ENCODE measurements at places on chromosomes 7 and 10.

GRCh38 chr7:137774793-137775201 lies 72.0 kb downstream of the DGKI start:
- DNase-seq, result no peak

- no peak for DNase-seq
These were observed 18.4 kb downstream of the NOLC1 start for GRCh38 chr10:102170602-102171001.

GRCh38 chr10:8037199-8037801 lies 17.2 kb upstream of the GATA3 start:
- no peak for DNase-seq

- DNase-seq, result no peak
These were observed 201.3 kb downstream of the SLC25A13 start for GRCh38 chr7:96120445-96121225.

DNA sequence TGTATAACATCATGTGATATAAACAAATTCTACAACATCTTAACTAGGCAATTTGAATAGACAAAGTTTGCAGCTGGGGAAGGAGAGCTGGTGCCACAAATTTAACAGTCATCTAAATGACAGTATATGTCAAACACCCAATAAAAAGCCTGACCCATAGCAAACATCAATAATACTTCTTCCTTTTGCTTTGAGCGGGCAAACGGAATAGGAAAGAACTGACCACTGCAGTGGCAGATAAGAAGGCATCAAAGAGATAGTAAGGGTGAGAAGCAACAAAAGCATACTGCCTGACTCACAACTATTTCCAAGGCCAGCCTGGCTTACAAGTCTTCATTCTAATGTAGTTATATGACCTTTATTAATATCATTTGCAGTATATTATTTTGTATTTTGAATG lies 99.9 kb downstream of the LRRN3 start:
- DNase-seq, result no peak

GRCh38 chr7:74026903-74027682 lies 880 bp upstream of the ELN start:
- DNase-seq, result peak; percentile 33

DNA sequence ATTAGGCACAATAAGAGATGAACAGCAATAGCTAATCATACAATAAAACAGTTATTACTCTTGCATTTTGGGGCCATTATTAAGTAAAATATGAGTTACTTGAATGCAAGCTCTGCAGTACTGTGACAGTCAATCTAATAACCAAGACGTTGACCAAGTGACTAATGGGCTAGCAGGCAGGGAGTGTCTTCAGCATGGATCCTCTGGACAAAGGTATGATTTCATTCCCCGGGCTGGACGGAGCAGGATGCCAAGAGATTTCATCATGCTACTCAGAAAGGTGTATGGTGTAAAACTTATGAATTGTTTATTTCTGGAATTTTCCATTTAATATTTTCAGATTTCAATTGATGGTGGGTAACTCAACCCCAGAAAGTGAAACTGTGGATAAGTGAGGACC lies 80.9 kb downstream of the SHH start:
- no peak for DNase-seq

DNA sequence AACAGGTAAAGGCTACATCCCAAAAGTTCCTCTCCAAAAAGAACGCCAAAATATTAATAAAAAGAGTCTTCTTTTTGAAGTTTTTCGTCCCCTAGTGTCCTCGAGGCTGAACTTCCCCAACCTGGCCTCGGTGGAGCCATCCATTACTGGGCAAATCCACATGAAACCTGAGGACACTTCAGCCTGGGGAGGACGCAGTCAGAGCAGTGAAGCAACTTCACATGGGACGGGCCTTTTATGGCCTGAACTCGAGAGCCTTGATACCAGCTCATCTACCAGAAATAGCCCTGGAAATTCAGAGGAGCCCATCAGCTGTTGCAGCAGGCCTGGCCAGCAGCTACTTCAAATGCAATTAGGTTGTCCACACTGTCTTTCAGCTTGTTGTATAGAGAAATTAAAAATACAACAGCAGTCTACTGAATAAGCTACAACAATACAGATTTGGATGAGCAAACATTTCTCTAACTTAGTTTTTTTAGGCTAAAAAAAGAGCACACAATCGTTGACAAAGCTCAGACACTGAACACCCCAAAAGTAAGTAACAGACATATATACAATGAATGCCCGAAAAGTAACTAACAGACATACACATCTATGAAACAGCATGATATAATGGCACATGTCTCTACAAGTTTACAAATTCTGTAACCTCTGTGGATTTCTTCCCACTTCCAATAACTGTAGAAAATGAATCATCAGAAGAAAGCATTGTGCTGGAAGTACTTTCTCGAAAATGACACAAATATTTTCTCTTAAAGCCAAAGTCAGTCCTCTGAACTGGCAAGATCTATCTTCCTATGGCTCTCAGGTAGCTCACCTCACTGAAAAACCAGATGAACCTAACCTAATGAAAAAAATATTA lies at the start of gene SVIL:
Gene SVIL, minus strand, starts transcription at position 208 of the 862 bp plus-strand sequence. CDS start 79,913 bp downstream, outside the sequence.
- no peak for DNase-seq

- DNase-seq, result no peak
These were observed 6.4 kb upstream of the PRKCQ start for GRCh38 chr10:6586501-6586900.

DNA sequence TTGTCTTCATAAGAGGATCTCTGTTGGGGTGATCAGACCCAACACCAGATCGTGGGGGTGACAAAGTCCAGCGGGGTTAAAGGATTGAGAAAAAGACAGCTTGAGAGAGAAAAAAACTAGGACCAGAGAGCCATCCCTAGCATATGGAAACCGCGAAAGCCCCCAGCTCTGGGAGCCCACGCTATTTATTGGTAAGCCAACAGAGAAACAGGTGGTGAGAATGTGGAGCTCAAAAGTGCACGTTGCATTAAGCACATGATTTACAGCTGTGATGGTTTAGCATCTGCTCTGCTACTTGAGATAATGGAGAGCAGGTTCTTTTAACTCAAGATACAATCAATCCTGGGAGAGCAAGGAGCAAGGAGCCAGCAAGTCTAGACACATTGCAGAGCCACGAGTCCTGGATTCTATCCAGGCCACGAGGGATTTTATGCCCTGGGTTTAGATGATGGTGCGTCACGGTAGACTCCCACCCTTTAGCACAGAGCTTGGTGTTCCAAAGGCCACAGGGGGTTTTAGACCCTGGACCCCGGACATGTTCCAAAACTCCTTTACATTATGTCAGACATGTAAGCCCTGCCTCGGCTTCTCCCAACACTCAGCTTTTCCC lies 755.2 kb upstream of the SORCS1 start:
- DNase-seq, result no peak

GRCh38 chr7:32244806-32245345 lies 174.7 kb upstream of the PDE1C start:
- no peak for DNase-seq

GRCh38 chr10:87508837-87509236 lies 4.1 kb downstream of the MINPP1 start:
- no peak for DNase-seq

DNA sequence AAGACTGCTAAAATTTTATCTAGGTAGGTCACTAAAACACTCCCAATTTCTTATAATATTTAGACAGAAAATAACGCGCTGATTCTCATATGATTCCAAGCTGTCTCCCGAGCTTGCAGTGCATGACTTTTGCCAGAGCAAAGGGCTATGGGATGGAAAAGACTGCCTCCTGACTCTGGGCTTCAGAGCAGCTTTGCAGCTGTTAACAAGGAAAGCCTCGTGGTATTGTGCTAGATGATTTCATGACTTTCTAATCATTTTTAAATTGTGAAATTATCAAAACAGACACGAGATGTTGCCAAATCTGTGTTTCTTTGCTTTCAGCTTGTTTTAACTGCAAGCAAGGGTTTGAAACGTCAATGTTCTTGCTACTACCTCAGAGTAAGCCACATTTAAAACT lies 238.3 kb downstream of the AGMO start:
- no peak for DNase-seq

GRCh38 chr10:84348860-84349259 lies 20.5 kb downstream of the CCSER2 start:
- no peak for DNase-seq

GRCh38 chr10:113305871-113306270 lies 247.0 kb upstream of the HABP2 start:
- DNase-seq, result no peak

GRCh38 chr10:84348447-84348846 lies 20.1 kb downstream of the CCSER2 start:
- DNase-seq, result no peak

- DNase-seq, result no peak
These were observed 663.2 kb upstream of the ANKRD30A start for GRCh38 chr10:36462194-36462593.

GRCh38 chr10:88064608-88065382 lies 201.4 kb downstream of the PTEN start:
- peak; percentile 9 for DNase-seq

GRCh38 chr7:24477398-24478136 lies 95.7 kb upstream of the PALS2 start:
- no peak for DNase-seq

GRCh38 chr10:102646610-102647442 lies 2.5 kb downstream of the TRIM8 start:
- DNase-seq, result no peak

- DNase-seq, result no peak
These were observed 32.9 kb upstream of the SDK1 start for GRCh38 chr7:3267966-3268690.

GRCh38 chr7:19024261-19024660 lies 93.2 kb downstream of the TWIST1 start:
- DNase-seq, result no peak

DNA sequence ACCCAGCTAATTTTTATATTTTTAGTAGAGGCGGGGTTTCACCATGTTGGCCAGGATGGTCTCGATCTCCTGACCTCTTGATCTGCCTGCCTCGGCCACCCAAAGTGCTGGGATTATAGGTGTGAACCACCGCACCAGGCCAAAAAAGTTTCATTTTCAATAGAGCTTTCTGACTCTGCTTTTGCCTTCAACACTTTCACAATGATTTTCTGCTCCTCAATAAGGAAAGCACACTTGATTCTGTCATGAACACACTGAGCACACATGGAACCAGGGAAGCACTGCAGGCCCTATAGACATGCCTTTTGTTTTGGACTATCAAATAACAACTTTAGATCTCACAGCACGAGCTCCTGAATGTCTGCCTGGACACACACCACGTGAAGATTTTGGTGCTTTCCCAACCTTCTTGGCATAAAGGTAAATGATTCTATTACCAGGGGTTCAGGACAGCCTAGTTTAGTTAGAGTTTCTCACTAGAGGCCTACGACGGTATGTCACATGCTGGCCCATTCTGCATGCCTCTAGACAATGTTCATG lies 8.0 kb downstream of the RRP12 start:
- DNase-seq, result no peak

DNA sequence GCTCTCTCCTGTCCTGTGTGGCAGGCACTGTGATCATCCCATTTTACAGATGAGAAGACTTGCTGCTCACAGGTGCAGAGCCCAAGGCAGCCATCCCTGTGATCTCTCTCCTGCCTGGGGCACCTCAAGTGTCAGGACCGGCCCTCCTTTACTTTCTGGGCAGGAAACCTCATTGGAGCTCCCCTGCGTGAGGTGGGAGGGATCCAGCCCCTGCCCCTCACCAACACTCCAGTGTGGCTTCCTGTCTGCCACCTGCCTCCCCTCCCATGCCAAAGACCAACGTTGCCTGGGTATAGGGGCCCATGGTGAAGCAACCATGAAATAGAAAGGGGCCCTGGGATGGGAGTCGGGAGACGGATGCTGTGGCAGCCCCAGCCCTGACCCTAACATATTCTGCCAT lies 91.2 kb upstream of the MYL10 start:
- DNase-seq, result no peak

DNA sequence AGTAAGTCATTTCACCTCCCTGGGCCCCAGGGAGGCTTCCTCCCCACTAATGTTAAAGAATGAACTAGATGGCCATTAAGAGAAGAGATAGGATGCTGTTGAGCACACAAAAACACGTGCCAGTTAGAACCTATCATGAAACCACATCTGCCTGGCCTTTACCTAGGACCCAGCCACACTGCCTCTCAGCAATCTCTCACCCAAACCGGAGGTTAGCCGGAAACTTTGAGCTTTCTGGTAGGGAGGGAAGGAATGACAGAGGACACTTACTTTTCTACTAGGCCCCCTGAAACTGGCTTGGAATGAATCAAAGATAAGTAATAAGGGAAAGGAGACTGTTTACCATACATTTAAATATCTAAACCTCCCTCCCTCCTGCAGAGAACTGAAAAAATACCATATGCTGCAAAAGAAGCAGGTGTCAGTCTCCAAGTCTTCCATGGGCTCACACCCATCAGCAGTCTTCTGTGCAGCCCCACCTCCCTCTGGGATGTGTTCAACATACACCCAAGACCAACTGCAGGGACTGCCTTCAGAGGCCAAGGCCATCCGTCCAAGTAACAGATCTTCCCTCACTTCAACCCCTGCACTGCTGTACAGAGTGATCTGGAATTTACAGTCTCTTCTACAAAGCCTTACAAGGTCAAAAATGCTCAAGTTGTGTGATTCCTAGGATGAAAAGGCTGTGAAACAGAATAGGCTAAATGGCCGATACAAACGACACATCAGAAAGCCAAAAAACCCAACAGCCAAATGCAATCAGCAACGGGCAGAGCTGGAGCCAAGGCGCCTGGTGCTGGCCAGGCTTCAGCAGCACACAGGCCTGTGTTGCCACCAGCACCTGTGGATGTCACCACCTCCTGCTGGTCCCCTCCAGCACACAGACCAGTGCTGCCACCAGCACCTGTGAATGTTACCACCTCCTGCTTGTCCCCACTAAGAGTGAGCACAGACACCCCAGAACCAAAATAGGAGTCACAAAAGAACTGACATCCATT lies 42.4 kb downstream of the SORBS1 start:
- no peak for DNase-seq

DNA sequence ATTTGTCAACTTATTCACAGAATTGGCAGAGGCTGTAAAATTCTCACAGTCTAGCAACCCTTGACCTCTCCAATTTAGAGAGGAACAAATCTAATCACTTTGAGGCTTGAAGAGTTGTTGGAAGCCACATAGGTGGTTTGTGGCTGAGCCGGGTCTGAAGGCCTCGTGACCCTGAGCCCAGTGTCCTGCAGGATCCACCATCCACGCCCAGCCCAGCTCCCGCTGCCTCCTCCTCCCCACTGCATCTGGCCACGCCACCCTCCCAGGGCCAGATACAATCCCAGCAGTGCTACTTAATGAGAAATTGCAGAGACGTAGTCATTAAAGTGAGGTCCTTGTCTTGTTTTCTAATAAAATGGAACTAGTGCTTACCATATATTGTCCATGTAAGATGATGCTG lies 81.4 kb upstream of the SHH start:
- no peak for DNase-seq
